Activated naive CD4-positive, alpha-beta T cell (primary cell): ENCODE measurements at places on chromosomes 12 and 14.

DNA sequence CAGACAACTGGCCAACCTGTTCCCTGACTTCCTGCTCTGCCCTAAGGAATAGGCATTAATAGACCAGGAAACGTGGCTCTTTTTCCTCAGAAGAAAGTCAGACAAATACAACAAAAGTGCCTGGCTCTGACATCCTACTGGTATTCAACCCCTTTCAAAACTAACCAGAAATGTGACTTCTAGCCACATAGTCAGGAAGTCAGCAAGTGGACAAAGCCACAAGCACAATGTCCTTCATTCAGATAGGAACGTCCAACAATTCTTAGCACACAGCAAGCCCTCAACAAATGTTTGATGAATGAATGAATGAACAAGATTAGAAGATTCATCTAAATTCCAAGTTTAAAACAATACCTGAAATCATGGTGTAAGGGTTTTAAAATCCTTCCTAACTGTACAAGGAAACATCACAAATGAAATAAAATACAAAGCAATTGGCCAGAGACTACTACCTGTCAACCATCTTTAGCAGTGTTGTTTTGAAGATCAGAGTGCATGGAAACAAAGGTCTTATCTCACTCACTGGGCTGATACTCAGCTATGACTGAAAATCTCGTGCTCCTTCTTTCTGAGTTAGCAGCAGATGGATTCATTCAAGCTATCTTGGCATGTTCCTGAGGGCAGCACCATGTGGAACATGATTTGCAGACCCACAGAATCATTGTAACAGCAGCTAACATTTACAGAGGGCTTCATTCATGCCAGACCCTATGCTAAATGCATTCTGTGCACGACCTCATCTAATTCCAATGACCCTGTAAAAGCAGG is 16.5 kb downstream of the APPL2 start:
- no peak for DNase-seq

DNA sequence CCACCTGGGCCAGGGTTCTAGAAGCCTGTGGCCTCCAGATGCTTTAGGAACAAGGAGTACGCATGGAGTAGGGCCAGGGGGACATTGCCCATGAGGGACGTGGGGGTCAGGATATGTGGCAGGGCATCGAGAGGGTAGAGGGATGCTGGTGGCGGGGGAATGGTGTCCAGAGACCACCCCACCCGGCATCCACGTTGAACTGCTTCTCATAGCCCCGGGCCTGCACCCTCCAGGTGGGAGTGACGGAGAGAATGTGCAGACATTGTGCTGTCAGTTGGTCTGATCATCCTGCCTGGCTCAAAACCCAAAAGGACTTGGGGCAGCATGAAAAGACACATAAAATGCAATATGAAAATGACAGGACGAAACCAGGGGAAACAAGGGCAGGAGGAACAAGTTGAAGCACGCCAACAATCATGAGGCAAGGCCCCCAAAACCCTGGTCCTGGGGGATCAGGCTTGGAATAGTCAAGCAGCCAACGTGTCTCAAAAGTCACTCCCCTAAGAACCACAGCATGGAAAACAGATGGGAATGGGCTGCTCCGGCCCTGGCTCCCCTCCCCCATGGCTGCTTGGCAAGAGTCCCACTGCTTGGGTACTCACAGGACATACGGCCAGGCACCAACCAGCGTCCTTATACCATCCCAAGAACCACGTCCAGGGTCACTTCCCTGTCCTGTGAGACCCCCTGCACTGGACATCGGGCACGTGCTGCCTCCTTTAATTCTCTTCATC is 117.9 kb downstream of the DICER1 start:
- no peak for DNase-seq

- DNase-seq = no peak
Observed at GRCh38 chr12:100234166-100234565, 32.7 kb downstream of the DEPDC4 start.

DNA sequence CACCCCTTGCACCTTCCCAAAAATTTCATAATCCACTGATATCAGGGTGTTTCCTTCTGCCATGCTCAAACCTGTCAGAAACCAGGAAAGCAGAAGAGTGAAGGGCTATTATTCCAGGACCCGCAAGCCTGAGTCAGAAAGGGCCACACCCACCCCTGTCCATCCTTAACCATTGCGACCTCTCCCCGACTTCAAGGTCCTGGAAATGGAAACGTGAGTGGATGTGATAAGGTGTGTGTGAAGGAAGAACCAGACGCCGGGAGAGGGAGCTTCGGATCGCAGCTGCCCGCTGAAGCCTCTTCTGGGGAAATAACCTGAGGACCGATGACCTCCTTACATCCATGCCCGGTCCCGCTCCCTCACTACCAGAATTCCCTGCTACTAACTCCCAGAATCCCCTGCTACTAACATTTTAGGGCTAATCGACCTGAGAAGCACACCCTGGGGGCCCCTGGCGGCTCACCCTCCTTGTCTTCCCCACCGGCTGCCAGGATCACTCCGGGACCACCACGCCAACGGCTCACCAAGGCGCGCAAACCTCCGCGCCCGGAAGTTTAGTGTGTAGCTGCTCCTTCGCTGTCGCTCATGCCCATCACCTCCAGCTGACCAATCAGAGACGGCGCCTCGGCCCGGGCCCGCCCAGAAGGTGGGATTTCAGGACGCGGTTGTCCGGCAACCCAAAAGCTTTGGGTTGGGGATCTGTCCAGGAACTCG is at the start of gene ACYP1:
TSS of gene ACYP1 (minus strand) at position 534 of the 714 bp plus-strand sequence. CDS start at position 63, 471 bp downstream.
- peak; percentile 85 for DNase-seq

GRCh38 chr14:101755591-101756324 is 5.8 kb upstream of the PPP2R5C start:
- DNase-seq = no peak

DNA sequence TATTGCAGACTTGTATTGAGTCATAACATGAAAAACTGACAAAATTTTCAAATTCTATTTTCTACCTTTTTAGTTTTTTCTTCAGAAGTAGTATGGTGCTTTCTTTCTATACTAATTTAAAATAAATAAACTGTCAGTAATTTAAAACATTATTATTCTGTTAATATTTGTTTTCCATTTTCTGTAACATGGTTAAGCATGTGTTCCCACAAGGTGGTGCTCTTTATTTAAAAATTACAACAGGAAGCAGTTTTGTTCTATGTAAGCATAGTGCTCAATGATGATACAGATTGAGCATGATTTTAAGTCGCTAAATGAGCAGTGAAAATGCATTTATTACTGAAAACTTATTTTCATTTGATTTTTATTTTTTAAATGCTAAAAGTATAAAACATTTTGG is 114.6 kb downstream of the PPFIA2 start:
- no peak for DNase-seq

DNA sequence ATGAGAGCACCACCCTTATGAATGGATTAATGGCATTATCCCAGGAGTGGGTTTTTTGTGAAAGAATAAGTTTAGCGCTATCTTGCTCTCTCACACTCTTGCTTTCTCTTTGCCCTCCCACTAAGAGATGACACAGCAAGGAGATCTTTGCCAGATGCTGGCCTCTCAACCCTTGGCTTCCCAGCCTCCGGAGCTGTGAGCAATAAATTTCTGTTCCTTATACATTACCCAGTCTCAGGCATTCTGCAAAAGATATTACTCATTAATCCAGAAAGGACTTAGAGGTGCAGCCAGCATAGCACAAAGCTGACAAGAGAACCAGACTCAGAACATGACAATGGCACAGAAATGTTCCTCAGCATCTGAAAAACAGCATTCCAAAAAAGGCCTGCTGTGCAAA is 190.6 kb downstream of the ITPR2 start:
- DNase-seq = no peak

DNA sequence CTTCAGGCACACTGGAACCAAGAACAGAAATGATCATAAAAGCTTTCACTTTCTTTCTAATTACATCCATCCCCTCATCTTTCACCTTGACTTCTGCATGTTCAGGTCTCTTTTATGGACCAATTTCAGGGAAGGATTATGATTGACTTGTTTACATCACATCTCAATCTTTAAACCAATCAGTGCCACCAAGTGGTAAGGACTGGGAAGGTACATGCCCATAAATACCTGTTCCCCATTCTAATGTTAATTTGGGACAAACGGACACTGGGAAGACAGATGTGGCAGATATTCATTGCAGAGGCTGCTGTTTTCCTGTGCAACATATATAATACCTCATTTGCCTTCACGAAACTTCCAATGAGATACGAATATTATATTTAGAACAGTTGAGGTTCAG is 978.1 kb downstream of the GALC start:
- DNase-seq = no peak

DNA sequence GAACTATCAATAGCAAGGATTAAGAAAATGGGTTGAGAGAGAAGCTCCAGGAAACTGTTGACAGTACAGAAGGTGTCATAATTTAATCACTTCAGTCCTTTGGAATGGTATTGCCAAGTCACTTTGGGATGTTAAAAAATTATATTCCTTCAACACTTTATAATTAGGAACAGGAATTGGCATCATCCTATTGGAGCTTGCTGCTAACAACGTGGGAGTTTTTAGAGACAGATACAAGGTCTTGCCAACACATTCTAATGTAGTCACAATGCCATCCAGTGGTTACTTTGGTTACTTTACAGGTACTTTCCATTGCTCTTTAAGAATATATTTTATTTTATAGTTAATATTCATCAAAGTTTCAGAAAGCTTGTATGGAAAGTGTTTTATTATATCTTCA is 310.1 kb downstream of the SYT1 start:
- no peak for DNase-seq

DNA sequence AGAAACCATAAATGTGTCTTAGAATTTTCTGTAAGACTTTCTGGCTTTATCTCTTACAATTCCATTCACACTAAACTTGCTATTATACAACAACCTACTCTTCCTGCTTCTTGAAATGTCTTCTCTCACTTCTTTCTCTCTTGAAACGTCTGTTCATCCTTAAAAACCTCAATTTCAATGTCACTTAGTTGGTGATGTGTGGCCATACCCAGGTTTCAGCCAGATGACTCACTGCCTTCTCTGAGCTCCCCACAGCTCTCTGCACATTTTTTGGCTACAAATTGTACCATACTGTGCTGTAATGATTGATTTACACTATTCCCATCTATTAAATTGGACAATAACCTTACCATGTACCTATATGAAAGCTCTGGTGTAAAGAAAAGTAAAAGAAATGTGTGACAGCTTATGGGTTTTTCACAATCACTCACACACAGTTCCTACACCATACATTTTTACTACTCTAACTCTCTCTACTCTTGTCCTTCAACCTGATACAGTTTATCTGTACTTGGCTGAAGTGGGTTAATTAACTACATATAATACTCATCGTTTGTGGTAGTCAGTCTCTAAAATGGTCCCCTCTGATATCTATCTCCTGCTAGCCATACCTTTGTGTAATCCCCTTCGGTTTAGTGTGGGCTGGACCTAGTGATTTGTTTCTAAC is 222.1 kb downstream of the NELL2 start:
- no peak for DNase-seq

DNA sequence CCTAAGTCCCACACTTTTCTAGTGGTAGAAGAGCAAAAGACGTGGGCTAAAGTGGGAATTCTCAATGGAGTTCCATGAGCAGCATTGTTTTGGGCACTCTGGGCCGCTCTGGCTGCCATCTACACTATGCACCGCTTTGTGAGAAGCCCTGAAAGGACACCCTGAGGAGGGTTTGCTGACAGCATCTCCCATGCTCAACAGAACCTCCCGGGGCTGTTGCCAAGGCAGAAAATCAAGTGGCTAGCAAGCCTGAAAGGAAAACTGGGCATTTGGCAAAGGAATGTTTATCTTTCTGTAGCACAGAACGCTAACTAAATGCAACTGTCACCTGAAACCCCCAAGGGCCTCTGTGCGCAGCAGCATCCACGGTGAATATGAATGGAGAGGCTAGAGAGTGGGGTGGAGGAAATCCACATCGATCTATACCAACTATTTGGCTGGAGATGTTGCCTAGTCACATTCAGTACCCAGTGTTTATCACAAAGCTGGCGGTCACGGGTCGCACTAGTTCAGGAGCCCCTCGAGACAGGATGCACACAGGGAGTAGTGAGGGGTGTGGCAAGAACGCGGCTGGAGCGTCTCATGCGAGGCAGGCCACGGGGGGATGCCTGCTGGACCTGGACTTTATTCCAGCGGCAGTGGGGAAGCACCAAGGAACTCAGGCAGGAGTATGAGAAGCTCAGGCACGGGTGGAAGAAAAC is 14.2 kb downstream of the APPL2 start:
- DNase-seq = no peak

DNA sequence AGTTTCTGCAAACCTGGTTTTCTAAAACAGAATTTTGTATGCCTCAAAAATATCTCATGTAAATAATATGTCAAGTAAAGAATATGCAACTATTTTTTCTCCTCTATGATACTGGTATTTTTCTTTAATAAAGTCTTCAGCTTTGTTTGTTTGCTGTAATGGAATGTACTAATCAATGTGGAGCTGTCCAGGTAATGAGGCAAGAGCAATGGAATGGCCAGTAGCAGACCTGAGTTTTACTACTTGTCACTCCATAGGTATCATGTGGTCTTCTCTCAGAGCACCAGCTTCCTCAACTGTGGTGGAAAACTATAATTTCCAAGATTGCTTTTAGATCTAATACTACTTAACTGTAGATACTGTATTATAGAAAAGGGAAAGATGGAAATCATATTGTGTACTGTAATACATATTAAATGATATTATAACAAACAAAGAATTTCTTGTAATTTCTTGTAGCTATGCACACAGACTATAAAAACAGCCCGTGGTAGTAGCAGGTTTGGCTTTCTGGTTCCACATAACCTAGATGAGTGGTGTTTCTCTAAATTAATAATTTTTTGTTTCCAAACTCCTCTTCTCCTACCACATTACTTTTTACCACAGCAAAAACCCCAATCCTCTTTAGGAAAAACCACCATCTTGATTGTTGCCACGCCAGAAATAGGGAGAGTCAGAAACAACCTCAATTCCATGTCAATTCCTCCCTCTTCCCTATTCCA is 70.6 kb downstream of the KIF21A start:
- DNase-seq = no peak

DNA sequence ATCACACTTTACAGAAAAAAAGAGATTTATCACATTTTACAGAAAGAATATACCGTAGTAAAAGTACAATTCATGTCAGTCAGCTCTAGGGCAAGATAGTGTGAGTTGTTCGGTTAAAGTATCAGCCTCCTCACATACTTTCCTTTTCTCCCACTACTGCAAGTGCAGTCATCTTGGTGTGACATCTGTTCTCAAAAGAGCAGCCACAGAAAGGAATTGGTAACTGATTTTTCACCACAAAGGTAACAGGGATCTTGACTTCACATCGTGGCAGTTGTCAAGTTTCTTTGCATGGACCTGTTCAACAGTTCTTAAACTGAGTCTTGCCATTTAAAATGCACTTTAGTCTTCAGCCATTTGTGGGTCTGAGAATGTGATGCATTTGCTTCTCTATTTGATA is 5.0 kb upstream of the E2F7 start:
- no peak for DNase-seq
